ENCODE measurements at places on chromosomes 11 and 22.
A peak's percentile ranks its signal among the peaks of the same experiment; 100 is the strongest.

DNA sequence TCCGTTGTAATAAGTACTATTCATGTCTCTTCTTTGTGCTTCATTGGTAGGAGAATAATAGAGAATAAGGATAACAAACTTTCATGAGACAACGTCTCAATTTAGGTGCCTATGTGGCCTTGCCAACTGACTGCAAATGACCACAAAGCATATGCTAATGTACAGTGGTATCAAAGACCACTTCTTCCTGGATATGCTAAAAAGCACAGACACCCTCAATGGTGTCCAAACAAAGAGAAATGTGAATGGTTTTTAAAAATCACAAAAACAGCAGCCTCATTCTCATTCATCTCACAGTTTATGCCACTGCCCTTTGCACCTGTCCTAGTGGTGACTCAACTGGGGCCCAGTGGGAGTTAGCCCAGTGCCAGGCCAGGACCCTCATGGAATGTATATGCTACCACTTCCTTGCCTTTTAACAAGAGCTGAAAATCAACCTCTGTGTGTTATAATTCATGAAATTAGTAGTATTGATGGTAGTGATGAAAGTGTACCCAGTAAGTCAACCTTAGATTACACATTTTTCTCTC is 65.2 kb upstream of the MTMR2 start:
- no peak for DNase-seq

DNA sequence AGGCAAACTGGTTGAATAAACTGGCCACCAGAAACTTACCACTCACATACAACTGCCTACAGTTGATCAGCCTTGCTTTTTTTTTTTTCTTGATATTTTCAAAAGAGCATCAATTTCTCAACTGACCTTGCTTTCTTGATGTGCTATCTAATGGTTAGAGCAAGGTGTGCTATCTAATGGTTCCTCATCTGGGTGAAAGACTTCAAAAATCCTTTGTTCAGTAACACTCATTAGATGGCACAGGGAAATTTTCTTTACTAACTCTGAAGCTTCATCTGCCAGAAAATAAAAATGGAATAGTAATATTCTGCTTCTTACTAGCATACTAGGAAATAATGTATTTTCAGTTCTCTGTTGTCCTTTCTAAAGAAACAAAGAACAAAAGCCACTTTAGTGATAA is 51.2 kb upstream of the RAPSN start:
- DNase-seq = no peak

- no peak for DNase-seq
These were observed 83.0 kb downstream of the ABTB2 start for GRCh38 chr11:34274712-34275398.

- no peak for DNase-seq
These were observed 10.5 kb upstream of the ALX4 start for GRCh38 chr11:44320289-44320973.

DNA sequence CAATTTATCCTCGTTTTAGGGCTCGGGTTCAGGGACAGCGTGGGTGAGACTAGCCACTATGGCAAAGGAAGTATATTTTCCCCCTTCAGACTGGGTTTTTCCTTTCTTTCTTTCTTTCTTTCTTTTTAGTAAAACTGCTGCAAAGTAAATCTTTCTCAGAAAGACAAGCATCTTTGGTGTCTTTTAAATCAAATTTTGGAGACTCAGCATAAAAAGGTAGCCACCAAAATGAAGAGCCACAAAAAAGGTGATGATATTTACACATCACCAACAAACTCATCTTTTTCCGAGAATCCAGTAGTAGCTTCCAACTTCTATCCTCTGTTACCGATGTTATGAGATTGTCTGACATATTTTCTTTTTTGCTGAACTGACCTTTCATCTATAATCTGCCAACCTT is 88.6 kb downstream of the MPPED2 start:
- DNase-seq = no peak

- no peak for DNase-seq
These were observed 9.3 kb upstream of the ARL14EP start for GRCh38 chr11:30313580-30313979.

GRCh38 chr11:117701781-117702180 is 95.2 kb downstream of the DSCAML1 start:
- no peak for DNase-seq

DNA sequence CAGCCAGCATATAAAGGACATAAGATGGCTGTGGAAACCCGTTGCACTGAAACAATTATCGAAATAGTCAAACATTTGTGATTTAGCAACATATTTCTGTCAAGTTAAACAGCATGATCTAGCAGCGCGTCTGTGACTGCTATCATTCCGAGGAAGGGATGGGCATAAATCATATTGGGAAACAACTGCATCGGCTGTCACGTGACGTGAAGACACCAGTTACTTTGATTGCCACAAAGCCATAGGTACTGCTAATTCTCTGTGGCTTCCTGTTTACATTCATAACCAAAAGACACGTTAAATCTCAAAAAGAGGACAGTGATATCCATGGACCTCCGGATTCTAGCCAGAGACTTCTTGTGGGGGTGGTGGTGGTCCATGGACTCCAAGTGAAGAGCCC is 87.8 kb downstream of the CACNA1I start:
- no peak for DNase-seq

DNA sequence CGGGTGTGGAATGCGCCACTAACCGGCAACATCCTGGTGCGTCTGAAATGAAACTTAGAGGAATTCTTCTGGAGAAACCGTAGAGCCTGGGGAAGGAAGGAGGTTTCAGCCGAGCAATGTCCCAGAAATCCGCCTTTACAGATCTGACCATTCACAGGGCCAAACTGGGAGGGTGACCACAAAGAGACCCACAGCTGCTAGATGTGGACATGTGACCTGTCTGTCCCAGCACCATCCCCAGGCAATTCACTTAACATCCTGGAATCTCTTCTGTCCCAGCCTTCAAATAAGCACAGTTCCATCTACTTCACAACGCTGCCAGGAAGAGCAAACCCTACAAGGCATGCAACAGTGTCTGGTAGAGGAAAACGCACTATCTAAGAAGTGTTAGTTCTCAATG is 9.8 kb downstream of the MCAT start:
- no peak for DNase-seq

GRCh38 chr11:63765688-63766241 is 2.8 kb downstream of the ZFTA start:
- DNase-seq = no peak

DNA sequence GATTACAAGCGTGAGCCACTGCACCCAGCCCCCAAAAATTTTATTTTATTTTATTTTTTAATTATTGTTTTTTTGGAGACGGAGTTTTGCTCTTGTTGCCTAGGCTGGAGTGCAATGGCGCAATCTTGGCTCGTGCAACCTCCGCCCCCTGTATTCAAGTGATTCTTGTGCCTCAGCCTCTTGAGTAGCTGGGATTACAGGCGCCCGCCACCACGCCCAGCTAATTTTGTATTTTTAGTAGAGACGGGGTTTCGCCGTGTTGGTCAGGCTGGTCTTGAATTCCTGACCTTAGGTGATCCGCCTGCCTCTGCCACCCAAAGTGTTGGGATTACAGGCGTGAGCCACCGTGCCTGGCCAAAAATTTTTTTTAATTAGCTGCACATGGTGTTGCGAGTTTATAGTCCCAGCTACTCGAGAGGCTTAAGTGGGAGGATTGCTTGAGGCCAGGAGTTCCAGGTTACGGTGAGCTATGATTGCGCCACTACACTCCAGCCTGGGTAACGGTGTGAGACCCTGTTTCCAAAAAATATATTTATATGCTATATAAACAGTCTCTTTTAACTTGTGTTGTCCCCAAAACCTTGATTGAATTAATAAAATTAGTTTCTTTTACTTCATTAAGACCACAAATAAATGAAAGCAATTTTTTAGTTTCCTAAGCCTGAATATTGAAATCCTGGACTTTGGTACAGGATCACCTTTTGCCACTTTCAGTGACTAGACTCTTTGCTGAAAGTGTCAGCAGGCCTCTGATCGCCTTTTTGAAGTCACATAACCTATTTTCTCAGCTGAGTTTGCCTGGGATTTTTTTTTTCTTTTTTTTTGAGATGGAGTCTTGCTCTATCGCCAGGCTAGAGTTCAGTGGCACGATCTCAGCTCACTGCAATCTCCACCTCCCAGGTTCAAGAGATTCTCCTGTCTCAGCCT is 16.2 kb downstream of the ATG13 start:
- no peak for DNase-seq

GRCh38 chr11:121225382-121225781 is 67.2 kb upstream of the SC5D start:
- DNase-seq = no peak

DNA sequence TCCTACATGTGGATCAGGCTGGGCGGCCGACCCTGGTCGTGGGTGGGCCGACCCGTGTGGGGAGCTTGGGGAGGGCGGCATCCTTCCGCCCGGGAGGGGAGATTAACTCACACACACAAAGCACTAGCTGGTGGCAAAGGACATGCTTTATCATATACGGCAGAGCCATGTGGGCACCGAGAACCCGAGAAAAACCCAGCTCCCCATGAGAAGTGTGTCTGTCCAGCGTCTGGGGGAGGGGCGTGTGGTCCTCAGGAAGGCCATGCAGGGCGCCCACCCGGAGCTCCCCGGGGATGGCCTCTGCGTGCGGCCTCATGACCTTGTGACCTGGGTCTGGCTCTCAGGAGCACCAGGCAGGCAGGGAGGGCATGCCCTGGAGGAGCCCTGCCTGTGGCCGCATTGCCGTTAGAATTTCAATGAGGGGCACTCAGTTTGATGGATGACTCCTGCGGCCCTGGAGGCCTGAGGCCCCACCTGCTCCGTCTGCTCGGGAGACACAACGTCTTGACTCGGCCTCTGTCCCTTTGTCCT is 39.4 kb upstream of the TOLLIP start:
- no peak for DNase-seq

- DNase-seq = no peak
These were observed 1131.3 kb downstream of the BRD1 start for GRCh38 chr22:48696371-48696770.

DNA sequence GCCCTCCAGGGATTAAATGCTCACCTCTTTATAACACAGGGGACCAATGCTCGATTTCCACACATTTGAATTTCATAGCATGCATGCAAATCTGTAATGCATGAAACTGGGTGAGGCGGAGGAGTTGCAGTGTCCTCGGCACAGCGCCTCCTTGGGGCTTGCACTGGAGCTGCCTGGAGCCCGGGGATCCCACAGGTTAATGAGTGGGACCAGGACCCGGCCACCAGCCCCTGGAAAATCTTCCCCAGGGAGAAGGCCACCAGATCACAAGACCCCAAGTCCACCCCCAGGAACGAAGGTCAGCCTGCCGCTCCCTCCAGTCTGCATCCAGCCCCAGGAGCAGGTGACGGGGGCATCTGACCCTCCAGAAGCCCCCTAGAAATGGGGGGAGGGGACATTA is 119.1 kb downstream of the MN1 start:
- no peak for DNase-seq

- peak; percentile 35 for DNase-seq
These were observed 6.8 kb downstream of the NAA40 start for GRCh38 chr11:63945477-63946163.

DNA sequence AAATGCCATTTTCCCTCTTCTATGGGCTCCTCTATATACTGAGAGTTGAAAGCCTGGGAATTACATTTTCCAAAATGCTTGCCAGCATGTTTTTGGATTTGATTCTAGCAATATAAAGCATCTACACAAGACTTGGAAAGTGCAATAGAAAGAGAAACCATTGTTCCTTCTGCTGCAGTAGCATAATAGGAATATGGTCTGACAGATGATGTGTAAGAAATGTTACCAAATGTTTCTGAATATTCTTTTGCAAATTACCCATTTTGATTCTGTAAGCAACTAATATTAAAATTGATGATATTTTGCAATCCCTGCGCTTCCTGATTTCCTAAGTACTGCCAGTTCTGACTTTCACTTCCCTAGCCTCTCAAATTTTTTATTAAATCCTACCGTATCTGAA is 61.6 kb downstream of the CASP12 start:
- no peak for DNase-seq

GRCh38 chr22:20654343-20655208 is 119.3 kb upstream of the SERPIND1 start:
- no peak for DNase-seq

- DNase-seq = peak; percentile 16
These were observed 2.2 kb upstream of the KMT2A start for GRCh38 chr11:118434123-118434552.

DNA sequence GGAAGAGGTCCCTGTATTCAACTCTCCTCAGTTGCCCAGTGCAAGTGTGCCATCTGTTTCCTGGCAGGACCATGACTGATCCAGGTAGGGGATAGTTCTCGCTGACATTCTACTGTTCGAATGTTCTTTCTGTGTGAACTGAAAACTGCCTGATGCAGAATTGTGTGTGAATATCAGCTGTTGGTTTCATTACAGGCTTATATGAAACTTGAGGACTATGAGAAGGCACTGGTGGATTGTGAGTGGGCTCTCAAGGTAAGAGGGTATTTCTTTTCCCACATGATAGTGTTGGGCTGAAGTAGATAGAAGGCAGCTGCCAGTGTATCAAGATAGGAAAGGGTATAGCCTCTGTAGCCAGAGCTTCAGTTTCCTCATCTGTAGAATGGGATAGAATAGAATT is 15.3 kb downstream of the TTC12 start:
- DNase-seq = no peak
